ENCODE measurements at places on chromosomes 16 and 17.

GRCh38 chr16:14003074-14003570, 68.0 kb upstream of the MRTFB start:
- no peak for DNase-seq

DNA sequence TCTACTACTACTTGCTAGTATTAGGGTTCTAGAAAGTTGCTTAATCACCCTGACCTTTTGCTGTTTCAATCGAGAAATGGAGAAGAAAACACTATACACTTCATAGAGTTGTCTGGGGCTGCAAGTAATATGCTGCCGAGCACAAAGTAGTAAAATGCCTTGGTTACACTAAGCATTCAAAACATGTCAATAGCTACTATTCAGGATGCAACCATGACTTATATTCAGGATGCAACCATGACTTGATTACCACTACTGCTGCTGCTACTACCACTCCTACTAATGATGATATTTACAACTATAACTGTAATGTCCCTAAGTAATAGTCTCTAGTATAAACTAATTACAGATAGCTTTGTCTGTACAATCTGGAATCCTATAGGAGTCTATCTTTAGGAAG, 35.3 kb downstream of the ADAMTS18 start:
- no peak for DNase-seq

GRCh38 chr16:82016964-82017363, 5.7 kb upstream of the SDR42E1 start:
- DNase-seq: no peak

GRCh38 chr16:86307514-86307903, 202.8 kb upstream of the FOXF1 start:
- DNase-seq: no peak

GRCh38 chr16:3454093-3454492, 10.6 kb downstream of the NAA60 start:
- DNase-seq: no peak

DNA sequence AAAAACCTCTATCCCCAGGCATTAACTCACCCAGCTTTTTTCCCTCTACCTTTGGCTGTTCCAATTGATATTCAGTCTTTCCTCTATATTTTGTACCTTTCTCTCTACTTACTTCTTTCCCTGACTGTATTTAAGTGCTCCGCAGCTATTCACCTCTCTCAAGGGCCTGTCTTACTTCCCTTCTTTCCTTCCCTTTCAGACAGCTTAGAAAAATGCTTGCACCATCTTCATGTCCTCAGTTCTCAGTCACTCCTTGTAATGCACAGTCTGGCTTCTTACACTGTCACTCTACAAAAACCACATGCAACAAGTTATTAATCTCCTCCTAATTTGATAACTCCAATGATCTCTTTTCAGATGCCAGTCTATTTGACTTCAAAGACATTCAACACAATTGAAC, 163.4 kb downstream of the PHKB start:
- no peak for DNase-seq

DNA sequence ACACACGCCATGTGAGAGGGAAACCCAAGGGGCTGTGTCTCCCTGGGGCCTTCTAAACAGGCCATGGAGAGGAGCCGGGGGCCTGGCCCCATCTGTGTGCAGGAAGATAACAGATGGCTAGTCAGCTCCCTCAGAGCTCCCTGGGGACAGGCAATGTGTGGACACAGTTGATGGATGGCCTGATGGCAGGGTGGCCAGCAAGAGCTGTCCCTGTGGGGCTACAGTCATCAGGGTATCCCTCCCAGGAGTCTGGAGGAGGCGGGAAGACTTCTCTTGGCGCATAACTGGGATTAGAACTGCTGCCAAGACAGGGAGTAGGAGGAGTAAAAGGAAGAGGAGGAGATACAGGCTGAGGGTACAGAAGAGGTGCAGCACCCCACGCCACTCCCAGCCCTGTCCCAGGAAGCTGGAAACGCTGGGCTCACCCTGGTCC, 17.3 kb downstream of the MYO18A start:
- no peak for DNase-seq

- no peak for DNase-seq
Measured at GRCh38 chr17:41689497-41690299, 1.0 kb downstream of the EIF1 start.

DNA sequence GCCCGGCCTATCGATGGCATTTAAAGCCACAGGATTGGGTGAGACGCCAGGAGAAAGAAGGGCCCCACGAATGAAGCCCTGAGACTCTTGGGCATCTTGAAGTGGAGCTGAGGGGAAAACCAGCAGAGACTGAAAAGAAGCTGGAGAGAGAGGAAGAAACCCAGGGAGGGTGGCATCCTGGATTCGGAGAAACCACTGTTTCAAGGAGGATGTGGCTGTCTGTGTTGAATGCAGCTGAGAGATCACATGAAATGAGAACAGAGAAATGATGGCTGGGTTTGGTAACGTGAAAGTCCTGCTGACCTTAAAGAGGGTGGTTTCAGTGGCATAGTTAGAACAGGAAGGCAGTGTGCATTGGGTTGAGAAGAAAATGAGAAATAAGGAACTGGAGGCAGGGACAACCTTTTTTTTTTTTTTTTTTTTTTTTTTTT, 3.8 kb downstream of the TNFSF12 start:
- DNase-seq: no peak

DNA sequence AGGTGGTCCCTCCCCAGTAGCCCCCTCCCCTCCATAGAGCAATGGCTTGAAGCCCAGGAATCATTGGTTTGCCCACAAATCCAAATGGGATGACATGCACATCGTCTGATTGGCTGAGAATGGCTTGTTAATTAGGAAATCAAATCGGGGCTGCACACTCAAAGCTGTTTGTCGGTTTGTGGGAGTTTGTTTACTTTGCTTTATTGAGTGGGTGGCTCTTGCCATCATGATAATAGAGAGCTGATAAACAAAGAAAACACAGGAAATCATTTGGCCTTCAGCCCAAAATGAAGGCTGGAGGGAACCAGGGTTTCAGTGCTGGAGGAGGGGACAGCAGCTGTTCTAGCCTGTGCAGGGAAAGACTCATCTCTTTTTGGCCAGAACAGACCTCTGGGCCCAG, 316.3 kb downstream of the CBLN1 start:
- DNase-seq: no peak

DNA sequence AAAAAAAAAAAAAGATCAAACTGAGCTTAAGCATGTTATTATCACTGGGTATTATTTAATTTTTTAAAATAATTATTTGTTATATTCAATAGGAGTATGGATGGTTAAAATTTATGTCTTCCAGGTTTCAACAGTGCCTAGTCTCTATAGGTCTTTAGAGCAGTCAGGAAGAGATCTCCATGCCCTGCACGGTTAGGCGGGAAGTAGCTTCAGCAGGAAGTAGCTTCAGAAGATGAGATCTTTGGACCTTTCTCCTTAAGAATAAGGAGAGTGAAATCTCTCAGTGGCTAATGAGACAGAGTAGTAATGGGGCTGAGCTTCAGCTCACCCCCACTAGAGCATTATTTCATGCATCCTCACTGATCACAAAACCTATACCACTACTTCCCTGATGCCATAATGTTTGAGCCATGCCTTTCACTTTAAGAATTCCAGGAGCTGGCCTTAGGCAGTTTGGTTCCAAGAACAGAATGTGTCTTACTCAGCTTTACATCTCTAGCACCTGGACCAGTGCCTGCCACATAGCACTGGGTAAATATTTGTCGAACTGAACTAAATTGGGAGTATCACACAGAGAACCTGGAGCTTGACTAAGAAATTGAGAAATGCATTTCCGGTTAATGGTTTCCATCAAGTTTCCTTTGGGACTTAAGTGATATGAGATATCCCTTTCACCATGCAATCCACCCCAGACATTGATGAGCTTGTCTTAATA, 43.5 kb downstream of the SCPEP1 start:
- DNase-seq: no peak

DNA sequence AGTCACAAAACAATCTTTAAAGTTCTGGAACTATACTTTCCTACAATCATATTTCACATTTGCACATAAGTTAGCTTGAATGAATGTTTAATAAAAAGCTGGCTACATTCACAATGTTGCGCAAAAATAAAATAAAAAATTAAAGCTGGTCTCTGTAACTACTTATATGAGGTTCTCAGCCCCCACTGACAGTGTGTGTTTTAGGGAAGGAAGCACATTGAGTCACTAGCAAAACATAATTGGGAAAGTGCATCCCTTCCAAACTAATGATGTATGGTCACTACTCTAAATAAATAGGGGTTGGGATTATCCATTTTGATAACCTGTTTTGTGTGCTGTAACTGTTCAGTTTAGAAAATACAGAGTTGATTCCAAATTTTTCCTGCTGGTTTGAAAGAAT, 251.9 kb downstream of the IRX3 start:
- DNase-seq: no peak

DNA sequence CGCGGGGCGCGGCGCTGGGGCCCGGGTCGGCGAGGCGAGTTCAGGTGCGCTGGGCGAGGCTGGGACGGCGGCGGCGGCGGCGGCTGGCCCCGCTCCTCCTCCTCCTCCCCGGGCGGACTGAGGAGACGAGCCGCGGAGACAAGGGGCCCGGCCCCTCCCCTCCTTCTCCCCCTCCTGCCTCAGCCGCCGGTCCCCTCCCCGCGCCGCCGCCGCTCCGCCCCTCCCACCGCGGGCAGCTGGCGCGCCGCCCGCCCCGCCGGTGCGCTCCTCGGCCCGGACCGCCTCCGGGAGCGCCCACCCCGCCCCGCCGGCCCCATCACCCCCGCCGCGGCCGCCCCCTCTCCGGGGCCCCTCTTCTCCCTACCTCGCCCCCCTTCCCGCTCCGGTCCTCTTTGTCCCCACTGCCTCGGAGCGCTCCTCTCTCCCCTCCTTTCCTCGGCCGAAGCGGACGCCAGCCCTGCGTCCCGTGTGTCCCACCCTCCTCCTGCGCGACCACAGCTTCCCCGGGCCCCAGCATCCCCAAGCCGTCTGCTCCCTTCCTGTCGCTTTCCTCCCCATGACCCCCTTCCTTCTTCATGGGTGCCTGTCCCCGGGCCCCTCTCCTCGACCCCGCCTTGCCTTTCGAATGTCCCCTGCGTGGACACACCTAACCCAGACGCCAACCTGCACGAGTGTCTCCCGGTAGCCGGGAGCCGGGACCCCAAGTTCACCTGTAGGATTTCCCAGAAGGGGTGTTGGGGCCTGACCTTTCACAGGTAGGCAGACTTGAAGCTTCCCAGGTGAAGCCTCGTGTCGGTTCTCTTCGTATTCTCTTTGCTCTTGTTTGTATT, at the start of gene TOX3:
TSS of gene TOX3 (minus strand) at position 140 of the 830 bp plus-strand sequence. CDS start 420 bp downstream, outside the sequence.
- DNase-seq: no peak

- no peak for DNase-seq
Measured at GRCh38 chr16:87675111-87675719, 72.9 kb downstream of the JPH3 start.

DNA sequence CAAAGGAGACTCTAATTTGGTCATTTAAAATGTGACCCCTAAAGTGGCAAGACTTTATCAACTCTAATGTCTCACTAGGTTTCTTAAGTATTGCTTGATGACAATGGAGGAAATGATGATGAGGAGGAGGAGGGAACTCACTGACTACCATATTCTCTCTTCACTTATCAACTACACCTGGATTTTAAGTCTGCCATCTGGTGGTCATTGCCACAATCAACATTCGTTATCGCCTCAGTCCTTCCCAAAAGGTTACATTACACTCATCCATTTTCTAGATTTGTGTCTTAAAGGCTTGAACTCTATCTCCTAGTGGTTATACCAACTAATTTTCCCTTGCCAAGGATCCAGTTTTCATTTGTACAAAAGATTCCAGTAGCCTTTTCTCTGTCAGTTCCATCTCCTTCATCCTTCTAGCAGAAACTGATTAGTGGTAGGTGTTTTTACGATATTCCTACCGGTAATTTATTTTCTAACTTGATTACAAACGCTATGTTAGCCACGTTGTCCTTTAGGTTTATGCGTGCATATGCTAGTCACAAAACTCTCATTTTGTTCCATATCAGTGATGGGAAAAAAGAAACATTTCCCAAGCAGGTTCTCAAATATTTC, 114.6 kb upstream of the NOG start:
- no peak for DNase-seq

DNA sequence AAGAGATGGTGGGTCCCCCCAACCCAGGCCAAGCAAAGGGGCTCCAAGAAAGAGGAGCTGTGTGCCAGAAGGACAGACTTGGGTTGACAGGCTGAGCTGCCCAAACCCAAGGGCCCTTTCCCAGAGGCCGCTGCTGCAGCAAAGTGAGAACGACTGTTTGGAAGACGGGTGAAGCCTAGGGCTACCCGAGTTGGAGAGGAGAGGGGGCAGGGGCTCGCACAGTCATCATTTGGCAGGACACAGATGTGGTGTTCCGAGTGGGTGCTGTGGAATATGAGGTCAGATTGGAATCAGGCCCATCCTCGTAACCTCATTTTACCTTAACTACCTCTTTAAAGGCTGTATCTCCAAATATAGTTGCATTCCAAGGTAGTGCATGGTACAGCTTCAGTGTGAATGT, 5.3 kb upstream of the MFAP4 start:
- no peak for DNase-seq

DNA sequence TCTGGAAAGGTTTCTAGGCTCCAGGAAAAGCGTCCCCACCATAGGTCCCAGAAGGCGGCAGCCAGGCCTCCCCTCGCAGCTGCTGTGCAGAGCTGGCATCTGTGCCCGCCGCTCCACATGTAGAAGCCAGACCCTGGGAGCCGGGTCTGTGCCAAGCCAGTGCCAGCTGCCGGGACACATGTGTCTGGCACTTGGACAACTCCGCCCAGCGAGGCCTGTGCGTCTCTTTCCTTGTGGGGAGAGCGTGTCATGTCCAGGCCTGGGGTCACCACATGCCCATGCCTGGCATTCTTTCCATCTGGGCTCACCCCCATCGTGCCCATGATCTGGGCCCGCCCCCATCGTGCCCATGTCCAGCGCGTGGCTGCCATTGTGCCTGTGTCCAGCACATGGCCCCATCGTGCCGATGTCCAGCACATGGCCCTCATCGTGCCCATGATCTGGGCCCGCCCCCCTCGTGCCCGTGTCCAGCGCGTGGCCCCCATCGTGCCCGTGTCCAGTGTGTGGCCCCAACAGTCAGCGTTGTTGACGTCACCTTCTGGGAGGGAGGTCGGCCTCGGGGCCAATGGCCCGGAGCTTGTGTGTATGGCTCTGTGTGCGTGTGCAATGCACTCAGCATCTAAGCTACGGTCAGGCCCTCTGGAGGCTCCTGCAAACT, 13.3 kb upstream of the ACSF3 start:
- DNase-seq: no peak

GRCh38 chr17:49815761-49816281, 27.3 kb downstream of the KAT7 start:
- no peak for DNase-seq

DNA sequence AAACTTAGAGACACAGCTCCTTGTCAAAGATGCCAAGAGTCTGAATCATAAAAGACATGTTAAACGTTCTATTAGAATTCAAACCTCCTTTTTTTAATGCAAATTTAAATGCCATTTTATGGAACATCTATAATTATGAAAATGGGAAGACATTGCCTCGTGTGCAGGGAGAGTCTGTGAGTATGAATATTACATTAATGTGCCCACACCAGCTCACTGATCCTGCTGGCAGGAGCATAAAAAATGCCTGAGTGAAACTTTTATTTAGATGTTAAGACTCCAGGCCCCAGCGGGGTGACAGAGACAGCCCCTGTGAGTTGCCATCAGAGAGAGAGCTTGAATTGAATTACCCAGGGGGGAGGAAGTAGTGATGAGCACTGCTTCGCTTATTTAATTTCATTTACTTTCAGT, 84.8 kb downstream of the SNX11 start:
- no peak for DNase-seq
